Anterior cingulate cortex (tissue), 58 donors: ENCODE measurements at places on chromosomes 11 and 22.

DNA sequence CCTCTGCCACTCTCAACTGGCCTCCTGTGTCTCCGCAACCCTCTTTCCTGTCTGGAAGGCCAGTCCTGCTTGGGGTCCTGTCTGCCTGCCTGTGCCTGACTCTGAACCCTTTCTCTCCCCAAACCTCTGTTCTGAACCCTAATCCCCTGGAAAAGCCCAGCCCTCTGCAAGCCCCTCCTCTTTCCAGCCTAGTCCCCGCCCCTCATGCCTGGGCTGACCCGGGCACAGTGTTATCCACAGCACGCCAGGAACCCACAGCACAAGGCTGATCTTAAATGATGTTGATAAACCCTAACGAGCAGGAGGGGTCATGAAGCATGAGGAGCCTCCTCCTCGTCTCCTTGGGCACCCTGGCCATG, at the start of gene IFITM10:
TSS of gene IFITM10 (minus strand) at position 115 of the 359 bp plus-strand sequence. CDS start 153 bp downstream, outside the sequence.
- no peak for DNase-seq

- DNase-seq: no peak
Observed at GRCh38 chr11:133549826-133550225, 17.5 kb upstream of the OPCML start.

GRCh38 chr11:65658174-65659021, 4.3 kb downstream of the RELA start:
- no peak for DNase-seq

DNA sequence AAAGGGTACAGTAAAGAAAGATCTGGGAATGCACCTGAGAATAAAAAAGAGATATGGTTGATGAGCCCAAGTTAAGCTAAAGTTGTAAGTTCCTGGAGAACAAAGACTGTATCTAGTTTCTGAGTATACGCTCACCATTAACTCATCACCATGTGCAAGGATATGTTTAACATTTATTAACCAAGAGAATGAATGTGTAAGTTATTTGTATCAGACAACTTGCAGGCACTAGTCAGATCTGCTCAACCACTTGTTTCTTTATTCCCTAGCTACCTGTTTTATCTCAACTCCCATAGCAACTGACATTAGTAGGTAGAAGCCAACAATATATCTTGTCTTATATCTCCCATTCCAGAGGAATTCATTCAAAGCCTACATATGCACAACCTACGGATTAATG, 74.9 kb upstream of the KCNA4 start:
- no peak for DNase-seq

DNA sequence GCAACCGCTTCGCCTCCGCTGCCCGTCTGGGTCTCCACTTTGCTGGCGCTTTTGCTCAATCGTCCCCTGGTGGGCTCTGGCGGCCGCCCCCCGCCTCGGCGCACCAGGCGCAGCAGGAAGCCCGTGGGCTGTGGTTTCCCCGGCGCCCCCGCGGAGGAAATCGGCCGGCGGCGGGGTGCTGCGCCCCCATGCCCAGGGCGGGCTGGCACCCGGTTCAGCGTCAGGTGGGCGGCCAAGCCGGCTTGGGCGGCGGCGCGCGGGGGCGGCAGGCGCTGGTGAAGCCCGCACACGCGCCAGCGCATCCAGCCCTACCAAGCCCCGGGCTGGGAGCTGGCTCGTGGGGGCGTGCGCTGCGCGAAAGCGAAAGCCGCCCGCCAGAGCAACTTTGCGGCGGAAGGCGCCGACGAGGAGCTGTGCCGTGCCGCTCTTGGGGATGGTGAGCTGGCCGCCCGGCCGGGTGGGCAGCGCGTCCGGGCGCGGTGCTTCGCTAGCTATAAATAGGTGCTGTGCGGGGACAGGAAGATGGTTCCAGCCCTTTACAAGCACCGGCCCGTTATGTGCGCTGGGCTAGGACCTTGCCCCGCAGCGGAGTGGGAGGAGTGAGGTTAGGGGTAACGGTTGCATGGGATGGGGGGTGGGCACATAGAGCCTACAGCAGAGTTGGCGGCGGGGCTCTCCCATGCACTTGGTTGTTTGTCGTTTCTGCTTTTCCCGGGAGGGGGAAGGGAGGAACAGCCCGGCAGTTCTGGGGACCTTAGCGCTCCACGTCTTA, 25.0 kb upstream of the SUSD2 start:
- no peak for DNase-seq

- DNase-seq: no peak
Observed at GRCh38 chr11:12221051-12221535, 110.7 kb downstream of the MICAL2 start.

- no peak for DNase-seq
Observed at GRCh38 chr11:99505316-99505715, 484.6 kb downstream of the CNTN5 start.

GRCh38 chr22:41048791-41049717, 43.3 kb upstream of the EP300 start:
- no peak for DNase-seq

- no peak for DNase-seq
Observed at GRCh38 chr11:97225794-97226193, 836.0 kb downstream of the JRKL start.

DNA sequence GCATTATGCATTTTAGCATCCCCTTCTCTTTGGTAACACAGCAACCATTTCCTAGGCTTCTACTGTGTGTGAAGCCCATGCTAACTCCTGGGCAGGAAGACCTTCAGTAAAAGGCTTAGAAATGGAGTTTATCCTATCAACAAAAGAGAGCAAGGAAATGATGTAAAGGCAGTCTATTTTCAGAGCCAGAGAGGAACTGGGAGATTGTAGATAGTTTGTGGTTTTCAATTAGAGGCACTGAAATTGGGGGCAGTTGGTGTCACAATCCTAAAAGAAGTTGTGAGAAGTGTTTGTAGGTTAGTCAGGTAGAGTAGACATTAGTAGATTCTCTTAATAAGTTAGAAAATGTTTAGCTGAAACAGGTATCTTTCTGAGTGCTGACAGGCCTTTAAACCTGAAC, 7.1 kb downstream of the ACAD8 start:
- no peak for DNase-seq

- no peak for DNase-seq
Observed at GRCh38 chr22:23387827-23388516, 192.1 kb downstream of the IGLL1 start.

GRCh38 chr22:24404561-24405275, 22.7 kb upstream of the ADORA2A start:
- no peak for DNase-seq

DNA sequence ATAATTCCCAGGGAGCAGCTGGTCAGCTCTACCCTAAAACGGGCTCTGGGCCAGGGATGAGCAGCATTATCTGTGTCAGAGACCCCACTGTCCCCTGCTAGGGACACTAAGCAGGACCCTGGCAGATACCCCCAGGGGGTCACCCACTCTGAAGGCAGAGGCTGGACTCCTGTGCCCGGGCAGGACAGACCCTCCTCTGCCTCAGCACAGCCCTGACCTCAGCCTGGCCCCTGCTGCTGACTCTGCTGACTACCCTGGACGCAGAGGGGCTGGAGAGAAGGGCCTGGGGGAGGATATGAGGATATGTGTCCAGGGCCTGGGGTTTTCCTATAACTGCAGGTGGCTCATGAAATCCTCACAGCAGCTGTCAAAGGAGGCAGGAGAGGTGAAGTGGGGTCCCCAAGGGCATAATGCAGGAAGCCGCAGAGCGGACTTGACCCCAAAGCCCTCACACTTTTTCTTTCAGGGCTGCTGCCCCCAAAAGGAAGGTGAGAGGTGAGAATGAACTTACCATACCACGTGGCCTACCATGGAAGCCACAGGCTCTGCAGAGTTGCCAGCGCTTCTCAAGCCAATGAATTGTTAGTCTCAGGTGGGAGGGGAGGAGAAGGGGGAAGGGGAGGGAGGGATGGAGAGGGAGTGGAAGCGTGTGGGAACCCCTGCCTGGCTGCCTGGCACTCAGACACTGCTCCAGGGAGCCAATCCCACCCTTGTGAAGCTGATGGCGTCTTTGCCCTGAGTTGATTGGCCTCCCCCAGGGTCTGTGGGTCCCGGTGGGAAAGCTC, 76.7 kb upstream of the WNT11 start:
- no peak for DNase-seq

GRCh38 chr11:22151649-22152197, 41.2 kb upstream of the ANO5 start:
- DNase-seq: no peak

GRCh38 chr22:50487290-50488005, 789 bp downstream of the MIOX start:
- DNase-seq: no peak

GRCh38 chr22:24408630-24409029, 18.8 kb upstream of the ADORA2A start:
- no peak for DNase-seq

DNA sequence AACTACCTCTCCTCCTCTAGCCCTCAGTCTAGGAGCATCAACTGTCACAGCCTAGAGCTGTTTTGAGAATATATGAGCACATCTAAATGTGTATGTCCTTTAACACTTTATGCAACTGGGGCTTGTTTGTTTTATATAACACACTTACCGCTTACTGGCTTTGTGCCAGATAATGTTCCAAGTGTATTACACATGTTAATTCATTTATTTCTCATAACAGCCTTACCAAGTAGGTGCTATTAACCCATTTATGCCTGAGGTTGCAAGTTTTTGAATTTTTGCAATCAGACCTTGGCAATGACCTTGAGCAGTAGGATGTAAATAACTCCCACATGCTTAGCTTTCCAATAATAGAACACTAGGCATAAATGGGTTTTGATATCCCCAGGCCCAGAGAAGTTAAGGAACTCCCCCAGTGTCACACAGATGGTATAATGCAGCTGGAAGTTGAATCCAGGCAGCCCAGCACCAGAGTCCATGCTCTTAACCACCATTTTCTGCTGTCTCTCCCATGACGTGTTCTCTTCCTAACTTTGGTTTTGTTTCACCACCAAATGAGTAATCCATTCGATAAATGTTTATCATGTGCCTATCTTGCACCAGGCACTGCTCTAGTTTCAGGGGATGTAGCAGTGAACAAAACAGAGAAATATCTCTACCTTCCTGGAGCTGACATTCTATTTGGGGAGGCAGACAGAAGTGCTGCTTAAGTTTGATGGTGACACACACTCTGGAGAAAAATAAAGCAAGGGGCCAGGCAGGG, 23.1 kb downstream of the PRDM11 start:
- no peak for DNase-seq

GRCh38 chr22:39360674-39361413, 11.1 kb downstream of the SYNGR1 start:
- no peak for DNase-seq

DNA sequence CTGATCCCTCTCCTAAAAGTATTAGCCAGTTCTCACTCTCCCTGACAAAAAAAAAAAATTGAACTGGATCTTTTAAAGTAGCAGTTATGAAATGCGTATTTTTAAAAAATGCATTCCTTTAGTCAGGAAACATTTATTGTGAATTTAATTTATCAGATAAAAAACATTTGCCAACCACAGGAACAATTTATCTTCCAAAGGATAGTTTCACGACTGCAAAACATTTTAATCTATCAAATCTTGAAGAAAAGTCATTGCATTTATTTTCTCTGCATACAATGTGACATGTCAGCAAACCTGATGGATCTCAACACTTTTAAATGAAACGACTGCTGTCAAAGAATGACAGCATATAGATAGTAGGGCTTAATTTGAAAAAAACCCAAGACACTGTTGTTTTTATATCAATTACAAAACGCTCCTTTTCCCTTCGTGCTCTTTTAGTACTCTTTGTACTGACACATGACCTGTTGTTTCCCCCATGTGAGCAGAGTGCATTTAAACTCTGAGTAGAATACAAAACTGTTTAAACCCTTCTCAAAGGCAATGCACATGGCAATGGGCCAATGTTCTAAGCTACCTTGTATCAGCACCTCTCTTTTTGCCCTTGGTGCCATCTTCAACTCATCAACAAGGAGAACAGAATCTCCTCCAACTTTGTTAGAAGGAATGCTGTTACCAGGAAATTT, 107.0 kb downstream of the ATG16L2 start:
- no peak for DNase-seq

- DNase-seq: no peak
Observed at GRCh38 chr11:114598461-114598860, 2.9 kb upstream of the NXPE4 start.

- DNase-seq: no peak
Observed at GRCh38 chr11:129686269-129686668, 129.4 kb upstream of the TMEM45B start.

- no peak for DNase-seq
Observed at GRCh38 chr22:50396751-50397370, 53.7 kb downstream of the PPP6R2 start.

GRCh38 chr11:126332221-126332711, 23.2 kb upstream of the ST3GAL4 start:
- no peak for DNase-seq

DNA sequence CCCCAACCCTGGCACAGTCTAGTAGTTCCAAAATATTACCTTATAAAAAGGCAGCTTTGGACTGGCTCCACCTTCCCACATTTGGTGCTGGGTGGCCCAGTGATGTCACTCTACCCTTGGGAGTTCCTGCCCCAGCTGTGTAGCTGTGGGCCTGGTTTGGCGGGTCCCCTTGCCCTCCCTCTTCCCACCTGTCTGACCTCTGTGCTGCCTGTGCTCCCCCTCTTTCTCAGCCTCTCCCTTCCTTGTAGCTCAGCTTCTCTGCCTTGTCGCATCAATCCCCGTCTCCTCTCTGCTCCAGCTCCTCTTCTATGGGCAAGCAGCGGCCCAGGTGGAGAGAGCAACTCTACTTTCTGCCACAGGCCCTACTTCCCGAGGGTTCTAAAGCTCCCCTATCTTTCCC, 54.6 kb downstream of the CHRDL2 start:
- DNase-seq: no peak

- no peak for DNase-seq
Observed at GRCh38 chr11:77207618-77208313, 79.7 kb downstream of the MYO7A start.

DNA sequence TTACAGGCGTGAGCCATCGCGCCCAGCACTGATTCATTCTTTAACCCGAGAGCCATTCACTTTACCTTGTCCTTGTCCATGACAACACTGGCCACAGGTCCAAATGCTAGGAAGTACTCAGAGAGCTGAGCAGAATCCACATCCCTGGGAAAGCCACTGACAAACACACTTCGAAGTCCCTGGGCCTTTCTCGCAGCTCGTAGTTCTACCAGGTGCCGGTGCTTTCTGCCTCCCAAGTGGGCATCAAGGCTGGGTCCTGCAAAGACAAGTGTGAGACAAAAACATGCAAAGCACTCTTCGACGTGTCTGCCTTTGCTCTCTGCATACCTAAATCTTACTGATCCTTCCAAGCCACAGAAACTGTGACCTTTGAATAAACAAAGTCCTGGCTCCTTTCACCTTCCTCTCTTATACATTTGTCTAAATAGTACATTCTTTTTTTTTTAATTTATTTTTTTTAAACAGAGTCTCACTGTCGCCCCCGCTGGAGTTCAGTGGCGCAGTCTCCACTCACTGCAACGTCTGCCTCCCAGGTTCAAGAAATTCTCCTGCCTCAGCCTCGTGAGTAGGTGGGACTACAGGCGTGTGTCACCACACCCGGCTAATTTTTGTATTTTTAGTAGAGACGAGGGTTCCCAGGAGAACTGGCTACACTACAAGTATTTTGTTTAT, 2.2 kb downstream of the TUT1 start:
- DNase-seq: no peak
